Urothelium cell line (cell line): ENCODE measurements at places on chromosomes 6 and 20.

GRCh38 chr6:119313937-119314884, 35.4 kb downstream of the MAN1A1 start:
- DNase-seq = no peak

DNA sequence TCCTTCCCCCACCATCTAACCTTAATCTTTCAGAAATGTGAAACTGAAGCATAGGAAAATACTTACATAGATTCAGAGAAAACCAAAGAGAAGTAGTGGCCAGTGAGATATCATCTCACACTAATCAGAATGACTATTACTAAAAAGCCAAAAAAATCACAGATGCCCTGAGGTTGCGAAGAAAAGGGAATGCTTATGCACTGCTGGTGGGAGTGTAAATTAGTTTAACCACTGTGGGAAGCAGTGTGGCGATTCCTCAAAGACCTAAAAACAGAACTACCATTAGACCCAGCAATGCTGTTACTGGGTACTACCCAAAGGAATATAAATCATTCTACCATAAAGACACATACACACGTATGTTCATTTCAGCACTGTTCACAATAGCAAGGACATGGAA, 9.2 kb upstream of the PREX1 start:
- DNase-seq = no peak

DNA sequence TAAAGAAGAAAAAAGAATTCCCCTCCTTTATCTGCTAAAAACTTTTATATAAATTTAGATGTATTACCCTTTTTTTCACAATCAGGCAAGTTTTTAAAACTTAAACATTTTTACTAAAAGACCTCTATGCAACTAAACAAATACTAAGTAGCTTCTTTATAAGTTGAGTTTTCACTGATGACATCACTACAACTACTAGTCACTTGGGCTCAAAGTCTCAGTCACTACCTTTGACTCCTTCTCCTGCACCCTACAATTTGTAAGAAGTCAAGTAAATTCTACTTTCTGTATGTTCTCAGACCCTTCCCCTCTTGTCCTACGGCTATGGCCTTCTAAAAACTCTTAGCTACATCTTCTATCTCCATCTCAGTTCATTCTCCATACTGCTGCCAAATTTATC, 11.2 kb downstream of the SUPT3H start:
- DNase-seq = no peak

DNA sequence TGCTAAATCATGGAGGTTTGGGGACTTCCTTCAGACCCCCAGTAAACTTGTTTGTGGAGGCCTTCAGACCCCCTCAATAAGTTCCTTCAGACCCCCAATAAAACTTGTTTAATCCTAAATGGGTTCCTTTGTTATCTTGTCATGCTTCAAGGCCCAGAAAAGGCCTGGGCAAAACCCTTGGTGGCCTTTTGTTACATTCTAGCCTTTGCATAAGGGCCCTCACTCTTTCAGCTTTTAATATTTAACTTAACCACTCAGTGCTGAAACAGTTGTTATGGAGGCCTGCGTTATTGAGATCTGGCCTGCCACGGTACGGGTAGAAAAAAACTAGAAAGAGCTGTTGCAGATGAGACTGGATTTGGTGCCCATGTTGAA, 4.3 kb upstream of the DYNLRB1 start:
- DNase-seq = no peak

GRCh38 chr20:63587256-63587655, 13.2 kb upstream of the HELZ2 start:
- no peak for DNase-seq

GRCh38 chr20:57983082-57983481, 245.4 kb downstream of the ANKRD60 start:
- no peak for DNase-seq
